ENCODE measurements at places on chromosomes 13 and 19.

GRCh38 chr19:10612499-10613119 is 12.7 kb upstream of the SLC44A2 start:
- DNase-seq = no peak

- no peak for DNase-seq
These were observed 16.6 kb downstream of the GJA3 start for GRCh38 chr13:20144141-20144850.

DNA sequence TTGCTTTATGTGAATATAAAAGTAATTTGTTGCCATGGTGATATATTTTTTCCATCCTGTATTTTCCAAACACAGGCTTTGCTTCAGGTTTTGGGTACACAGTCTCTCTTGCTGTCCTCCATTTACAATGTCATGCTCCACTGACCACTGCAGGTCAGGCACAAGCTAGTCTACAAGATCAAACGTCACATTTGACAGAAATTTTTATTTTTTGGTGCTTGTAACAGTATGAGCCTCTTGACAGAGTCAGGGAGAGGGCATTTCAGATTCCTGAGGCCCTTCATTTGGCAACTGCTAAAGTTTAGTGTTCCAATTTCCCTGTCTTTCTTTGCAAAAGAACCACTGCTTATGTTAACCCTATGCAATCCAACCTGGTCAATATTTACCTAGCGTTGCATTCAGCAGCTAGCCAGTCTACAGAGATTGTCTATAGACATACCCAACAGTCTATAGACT is 175.0 kb downstream of the RFC3 start:
- no peak for DNase-seq

GRCh38 chr19:8110931-8111330 is 38.5 kb downstream of the FBN3 start:
- DNase-seq = no peak

DNA sequence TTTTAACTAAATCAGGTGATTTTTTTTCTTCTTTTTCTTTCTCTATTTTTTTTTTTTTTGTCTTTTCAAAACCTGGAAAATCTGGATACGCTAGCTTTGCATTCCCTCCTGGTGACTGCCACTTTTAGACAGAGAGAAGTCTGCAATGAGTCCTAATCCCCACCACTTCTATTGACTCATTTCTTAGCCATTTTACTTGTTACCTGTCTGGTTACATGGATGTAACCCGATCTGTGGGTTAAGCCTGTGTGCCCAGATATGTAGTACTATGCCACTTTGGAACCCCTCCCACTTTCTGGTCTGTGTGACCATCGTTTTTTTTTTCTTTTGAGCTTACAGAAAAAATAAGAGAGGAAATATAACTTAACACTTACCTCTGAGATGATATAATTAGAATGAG is 817.8 kb upstream of the PCDH9 start:
- DNase-seq = no peak

GRCh38 chr19:18762125-18763023 is 28.7 kb downstream of the COMP start:
- no peak for DNase-seq

DNA sequence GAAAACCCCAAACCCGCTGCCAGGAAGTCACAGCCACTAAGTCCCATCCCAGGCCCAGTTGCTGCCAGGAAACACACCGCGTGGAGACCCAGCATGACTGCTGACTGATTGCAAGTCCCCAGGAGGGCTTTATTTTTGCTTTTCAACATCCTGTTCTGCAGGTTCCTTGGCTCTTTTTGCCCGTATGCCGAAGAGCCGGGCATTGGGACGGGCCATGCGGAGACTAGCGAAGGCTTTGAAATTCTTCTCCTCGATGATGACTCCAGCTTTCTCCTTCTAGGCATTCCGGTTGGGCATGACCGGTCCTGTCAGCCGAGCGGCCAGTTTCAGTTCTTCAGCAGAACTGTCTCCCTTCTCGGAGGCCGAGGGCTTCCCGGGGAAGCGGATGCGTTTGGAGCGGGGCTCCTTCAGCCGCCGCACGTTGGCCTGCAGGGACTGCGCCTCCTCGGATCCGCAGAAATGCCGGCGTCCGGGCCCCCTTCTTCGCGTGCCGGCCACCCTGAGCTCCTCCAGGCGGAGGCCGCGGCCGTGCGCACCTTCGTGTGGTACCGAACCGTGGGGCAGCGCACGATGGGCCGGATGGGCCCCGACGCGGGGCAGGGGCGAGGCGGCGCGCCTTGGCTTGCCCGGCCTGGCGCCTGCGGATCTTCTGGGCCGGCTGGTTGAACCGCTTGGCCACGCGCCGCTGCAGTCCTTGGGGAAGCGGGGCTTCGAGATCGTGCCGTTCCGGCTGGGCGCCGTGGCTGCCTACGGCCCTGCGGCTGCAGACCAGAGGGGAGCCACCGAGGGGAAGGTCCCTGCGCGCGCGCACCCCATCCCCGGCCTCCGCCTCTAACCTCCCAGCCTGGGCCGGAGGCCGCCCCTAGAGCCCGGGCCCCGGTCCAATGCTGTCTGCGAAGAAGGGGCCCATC is 15.2 kb downstream of the ZSCAN5C start:
- DNase-seq = no peak

- DNase-seq = no peak
These were observed 4.6 kb upstream of the CACNG8 start for GRCh38 chr19:53958168-53958571.

- DNase-seq = no peak
These were observed 1111.0 kb upstream of the ATXN8OS start for GRCh38 chr13:68996668-68997025.

DNA sequence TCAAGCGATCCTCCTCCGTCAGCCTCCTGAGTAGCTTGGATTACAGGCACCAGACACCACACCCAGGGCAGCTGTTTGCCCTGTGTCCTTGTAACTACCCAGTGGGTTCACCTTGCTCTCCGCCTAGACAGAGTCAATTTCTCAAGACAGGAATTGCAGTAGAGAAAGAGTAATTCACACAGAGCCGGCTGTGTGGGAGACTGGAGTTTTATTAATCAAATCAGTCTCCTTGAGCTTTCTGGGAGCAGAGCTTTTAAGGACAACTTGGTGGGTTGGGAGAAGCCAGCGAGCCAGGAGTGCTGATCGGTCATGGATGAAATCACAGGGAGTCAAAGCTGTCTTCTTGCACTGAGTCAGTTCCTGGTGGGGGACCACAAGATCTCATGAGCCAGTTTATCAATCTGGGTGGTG is 20.6 kb upstream of the ADGRE1 start:
- DNase-seq = no peak

DNA sequence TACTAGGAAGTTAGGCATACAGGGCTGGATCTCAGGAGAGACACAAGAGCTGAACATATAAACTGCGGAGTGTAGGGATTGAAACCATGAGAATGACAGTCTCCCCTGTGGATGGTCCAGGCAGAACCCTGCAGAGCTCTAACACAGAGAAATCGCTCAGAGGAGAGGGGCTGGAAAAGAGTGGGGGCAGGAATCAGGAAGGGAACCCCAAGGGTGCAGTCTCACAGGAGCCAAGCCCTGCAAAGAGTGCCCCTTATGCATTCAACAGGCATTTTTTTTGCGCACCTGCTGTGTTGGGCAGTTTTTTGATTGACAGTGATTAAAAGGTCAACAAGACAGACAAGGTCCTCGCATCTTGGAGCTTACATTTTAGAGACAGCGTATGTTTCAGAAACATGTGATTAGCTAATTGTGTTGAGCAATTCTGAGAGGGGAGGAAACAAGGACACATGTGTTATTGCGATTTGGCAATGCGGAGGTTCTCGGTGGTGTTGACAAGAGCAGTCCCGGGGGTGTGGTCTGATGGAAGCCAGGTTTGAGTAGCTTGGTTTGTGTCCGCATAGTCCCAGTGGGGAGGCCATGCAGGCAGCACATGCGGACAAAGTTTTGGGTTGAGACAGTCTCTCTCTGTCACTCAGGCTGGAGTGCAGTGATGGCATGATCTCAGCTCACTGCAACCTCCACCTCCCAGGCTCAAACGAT is 182.6 kb upstream of the IRS2 start:
- no peak for DNase-seq

DNA sequence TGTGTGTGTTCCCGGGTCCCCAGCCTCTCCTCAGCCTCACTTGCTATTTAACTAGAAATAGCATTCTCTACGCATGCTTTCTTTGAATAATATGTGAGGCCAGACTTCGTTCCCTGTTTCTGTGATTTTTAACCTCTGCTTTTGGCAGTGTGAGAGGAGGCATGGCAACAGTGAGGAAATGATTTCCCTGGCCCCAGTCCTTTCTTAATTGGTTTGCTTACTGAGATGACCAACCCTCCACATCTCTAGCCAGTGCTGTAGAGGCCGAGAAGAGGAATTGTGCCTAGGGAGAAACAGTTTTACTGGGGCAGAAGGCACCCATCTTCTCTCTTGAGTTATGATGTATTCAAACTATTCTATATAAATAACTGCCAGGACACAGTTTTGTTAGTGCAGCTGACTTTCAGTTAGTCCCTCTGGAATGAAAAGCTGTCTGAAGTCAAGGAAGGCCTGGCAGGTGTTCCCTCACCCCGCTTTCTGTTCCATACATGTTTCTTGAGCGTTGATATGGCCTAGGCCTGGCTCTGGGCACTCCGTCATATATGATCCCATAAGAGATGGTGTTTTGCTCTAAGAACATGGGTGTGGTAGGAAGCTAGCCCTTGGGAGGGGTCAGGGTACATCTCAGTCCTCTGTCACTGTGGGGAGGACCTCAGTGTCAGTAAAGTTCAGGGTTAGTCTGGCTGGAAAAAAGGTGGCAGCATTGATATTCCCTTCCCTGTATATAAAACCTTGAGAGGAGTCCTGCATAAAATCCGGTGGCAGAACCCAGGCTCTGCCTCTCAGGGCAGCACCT is 73.7 kb upstream of the NPAS1 start:
- DNase-seq = no peak

DNA sequence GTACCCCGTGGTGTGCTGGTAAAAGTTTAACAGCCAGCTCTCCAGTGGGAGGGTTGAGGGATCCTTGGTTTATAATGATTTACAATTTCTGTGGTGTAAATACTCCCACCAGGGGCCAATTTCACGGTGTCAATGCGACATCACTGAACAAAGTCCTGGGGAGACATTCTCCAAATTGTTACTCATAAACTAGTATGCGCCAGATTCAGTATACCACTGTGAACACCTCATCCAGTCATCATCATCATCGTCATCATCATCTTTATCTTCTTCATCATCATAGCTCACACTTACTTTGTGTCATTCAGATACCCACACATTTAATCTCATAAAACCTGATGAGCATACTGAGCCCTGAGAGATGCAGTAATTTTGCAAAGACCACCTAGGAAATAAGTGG is 17.2 kb upstream of the TNFSF14 start:
- no peak for DNase-seq

DNA sequence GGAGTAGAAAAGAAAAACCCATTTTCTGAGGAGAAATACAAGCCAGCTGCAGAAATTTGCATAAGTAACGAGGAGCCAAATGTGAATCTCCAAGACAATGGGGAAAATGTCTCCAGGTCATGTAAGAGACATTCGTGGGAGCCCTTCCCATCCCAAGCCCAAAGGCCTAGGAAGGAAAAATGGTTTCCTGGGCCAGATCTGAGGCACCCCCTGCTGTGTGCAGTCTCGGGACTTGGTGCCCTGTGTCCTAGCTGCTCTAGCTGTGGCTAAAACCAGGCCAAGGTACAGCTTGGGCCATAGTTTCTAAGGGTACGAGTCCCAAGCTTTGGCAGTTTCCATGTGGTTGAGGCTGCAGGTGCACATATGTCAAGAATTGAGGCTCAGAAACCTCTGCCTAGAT is 444.9 kb downstream of the PCDH20 start:
- DNase-seq = no peak

- peak; percentile 7 for DNase-seq
These were observed 603 bp downstream of the TM9SF2 start for GRCh38 chr13:99501848-99502301.

DNA sequence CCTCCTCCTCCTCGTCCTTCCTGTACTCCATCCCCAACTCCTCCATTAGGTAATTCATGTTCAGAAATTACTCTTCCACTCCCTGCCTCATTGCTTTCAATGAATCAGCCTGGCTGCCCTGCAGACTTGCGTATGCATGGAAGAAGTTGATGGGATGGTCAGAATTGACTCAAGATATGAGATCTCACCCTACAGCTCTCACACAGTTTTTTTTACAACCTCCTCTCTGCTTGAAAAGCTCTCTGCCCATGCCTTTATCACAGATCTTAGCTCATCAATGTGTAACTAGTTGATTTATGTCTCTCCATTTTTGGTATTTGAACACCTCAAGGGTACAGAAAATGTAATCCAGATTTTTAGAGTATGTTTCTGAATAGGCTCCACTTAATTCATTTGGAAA is 506.9 kb downstream of the TBC1D4 start:
- DNase-seq = no peak

DNA sequence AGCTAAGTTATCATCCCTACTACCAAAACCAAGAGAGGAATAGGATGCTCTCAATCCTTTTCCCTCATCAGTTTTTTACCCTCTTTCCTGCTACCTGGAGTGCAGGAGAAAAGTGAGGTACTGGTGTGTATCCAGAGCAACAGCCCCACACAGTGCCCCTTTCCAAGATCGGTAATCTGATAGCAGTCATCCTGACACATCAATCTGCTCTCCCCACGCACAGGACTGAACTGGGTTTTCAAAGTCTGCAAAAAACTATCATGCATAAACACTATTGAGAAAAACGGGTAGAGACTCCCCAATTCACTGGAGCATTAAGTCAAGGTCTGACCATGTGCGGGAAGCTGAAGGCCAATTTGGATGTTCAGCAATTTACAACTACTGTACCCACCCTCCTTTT is 284.8 kb downstream of the RBM26 start:
- DNase-seq = no peak

DNA sequence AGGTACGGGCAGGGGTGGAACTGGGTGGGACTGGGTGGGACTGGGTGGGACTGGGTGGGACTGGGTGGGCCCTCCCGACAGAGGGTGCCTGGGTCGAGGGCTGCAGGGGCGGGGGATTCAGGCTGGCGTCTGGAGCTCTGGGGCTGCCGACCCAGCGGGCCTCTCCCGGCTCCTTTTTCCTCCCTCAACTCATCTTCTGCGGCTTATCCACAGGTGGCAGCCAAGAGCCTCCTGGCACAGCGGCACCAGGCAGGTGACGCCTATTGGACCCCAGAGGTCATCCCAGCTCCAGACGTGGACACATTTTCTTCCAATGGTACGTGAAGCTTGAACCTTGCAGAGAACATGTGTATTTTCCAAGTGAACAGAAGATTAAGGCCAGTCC is 533 bp downstream of the ZNF544 start:
- DNase-seq = no peak

- no peak for DNase-seq
These were observed 18.9 kb downstream of the ARID3A start for GRCh38 chr19:944663-945241.

Data from activated T-cell treated with anti-CD3 and anti-CD28 coated beads for 1 hour (primary cell).